ENCODE measurements at places on chromosomes 3 and 15.

DNA sequence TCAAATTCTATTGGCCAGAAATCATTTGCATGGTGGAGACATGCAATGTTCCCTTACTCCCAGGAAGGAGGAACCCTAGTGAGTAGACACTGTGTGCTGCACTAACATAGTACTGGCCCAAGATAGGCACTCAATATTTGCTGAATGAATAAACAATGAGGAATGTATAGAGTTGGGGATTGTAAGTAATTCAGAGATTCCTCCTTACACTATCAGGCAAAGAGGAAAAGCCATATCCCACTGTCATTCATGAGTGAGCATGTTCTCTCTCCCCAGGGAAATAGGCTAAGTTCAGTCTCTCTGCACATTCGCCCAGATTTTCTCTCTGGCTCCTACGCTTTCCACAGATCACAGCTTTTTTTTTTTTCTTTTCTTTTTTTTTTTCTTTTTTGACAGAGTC is 154.9 kb upstream of the WNT5A start:
- DNase-seq: no peak

GRCh38 chr3:152264378-152264777 is 4.4 kb upstream of the MBNL1 start:
- peak; percentile 60 for DNase-seq

GRCh38 chr3:124997303-124998246 is 58.2 kb downstream of the HEG1 start:
- DNase-seq: no peak

DNA sequence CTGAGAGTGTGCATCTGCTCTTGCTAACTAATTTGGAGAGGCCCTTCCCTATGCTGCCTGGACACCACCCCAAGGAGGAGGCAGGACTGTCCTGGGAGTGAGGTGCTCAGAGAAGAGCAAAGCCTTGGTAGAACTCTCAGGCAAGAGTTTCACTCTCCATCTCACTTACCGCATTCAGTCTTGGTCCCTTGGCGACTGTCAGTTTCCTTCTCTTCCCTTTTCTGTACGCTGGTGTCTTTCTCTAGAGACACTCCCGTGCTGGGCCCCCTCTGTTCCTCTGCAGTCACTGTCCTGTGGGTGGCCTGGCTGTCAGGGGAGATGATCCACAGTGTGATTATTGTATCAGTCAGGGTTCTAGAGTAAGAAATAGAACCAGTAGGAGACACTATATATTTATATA is 44.0 kb downstream of the IDH2 start:
- peak; percentile 72 for DNase-seq

DNA sequence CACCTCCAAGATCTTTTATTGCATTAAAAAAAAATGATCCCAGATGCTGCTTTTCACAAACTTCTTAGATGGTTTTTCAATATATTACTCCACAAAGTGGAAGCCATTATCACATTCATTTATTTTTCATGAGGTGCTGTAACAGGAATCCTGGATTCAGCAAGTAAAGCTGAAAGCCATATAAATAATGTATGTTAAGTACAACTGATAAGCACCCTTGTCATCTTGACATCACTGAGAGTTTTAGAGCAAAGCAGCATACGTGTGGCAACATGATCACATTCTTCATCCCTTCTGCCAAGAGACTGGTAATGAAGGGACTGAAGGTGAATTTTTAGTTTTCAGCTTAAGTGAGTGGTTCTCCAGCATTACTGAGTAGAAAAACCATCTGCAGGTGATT is 44.9 kb upstream of the LRRFIP2 start:
- DNase-seq: no peak

- no peak for DNase-seq
Measured at GRCh38 chr15:27662892-27663291, 436.2 kb downstream of the OCA2 start.

- peak; percentile 86 for DNase-seq
Measured at GRCh38 chr3:128584412-128585020, 66.1 kb downstream of the RPN1 start.

DNA sequence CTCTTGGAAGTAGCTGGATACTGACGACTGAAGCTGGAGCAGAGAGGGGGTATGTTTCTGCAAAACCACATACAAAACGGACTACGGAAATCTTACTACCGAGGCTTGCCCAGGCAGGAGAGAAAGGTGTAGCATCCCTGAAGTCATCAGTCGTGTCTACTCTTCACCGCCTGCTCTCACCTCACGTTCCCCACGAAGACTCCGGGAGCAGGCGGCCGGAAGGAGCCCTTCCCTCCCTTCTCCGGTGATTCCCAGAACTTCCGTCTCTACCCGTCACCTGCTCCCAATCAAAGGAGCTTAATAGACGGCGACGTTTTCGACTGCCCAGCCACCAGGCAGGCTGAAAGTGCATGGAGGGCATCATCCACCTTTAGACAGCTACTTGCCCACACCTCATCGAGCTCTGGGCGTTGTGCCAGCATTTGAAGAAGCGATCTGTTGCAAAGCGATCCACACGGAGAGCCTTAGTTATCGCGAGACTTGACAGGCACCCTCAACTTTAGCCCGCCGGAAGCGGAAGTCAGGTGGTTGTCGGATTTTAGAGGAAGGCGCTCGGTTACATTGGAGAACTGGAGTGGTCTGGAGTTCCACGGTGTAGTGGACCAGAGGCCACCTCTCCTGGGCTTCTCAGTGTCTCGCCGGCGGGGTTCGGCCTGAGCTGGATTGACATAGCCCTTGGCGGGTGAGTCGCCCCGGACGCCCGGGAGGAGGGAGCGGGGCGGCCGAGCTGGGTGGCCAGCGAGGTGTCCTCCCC is at the start of gene RAMAC:
RAMAC (plus strand) TSS at position 523 of the 754 bp plus-strand sequence. CDS start 2,809 bp downstream, outside the sequence.
- peak; percentile 94 for DNase-seq

- DNase-seq: no peak
Measured at GRCh38 chr3:81853431-81853830, 92.0 kb upstream of the GBE1 start.

DNA sequence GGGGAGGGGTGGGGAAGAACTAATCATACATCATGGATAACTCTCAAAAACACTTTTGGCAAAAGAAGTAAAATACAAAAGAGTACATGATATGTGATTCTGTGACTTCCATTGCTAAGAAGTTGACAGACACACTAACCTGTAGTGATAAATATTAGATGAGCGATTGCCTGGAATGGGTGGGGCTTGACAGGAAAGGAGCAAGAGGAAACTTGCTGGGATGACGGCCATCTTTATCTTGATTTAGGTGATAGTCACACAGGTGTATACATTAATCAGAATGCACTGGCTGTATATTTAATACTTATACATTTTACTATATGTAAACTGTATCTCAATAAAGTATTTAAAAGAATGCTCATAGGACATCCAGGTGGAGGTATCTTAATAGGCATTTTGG is 13.1 kb downstream of the PARL start:
- no peak for DNase-seq

GRCh38 chr3:31176045-31176444 is 281.6 kb upstream of the GADL1 start:
- no peak for DNase-seq

GRCh38 chr3:56878074-56878473 is 76.3 kb upstream of the ARHGEF3 start:
- DNase-seq: no peak

- DNase-seq: no peak
Measured at GRCh38 chr3:157741607-157742006, 238.4 kb upstream of the VEPH1 start.

GRCh38 chr3:73535931-73536330 is 88.8 kb downstream of the PDZRN3 start:
- no peak for DNase-seq

DNA sequence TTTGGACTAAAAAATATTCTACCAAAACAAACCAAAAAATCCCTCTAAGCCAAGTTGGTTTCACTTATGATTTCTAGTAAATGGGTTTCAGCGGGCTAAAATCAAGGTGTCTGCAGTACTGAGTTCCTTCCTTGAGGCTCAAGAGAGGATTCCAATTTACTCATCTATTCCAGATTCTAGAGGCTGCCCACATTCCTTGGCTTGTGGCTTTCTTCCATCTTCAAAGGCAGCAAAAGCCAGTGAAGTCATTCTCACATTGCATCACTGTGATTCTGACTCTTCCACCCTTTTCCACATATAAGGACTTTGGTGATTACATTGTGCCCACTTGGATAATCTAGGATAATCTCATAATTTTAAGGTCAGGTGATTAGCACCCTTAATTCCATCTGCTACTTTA is 48.1 kb downstream of the DPPA2 start:
- no peak for DNase-seq

DNA sequence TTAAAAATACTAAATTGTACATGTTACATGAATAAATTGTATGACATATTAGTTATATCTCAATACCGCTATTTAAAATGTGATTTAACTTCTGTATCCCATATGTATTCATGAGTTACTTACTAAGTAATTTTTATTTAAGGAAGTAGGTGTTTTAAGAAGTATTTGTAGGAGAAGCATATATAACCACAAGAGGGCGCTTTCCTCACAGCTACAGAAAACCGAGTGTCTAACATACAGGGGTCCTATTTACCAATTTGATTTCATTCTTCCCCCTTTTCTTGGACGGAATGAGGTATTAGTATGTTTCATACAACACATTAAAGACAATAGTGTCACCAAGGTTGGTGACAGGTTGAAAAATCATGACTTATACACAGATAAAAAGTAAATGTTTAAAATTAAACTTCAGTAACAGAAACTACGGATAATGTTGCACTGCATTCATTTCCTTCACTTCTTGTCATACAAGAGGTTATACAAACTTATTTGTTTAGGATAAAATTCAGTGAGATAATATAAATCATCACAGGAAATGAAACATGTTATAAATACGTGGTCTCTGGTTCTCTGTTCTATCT is 253.6 kb downstream of the MAGI1 start:
- peak; percentile 58 for DNase-seq
